ENCODE measurements at places on chromosomes 6 and 20.
A peak's percentile ranks its signal among the peaks of the same experiment; 100 is the strongest.

- DNase-seq = no peak
Observed at GRCh38 chr20:55668631-55669030, 336.7 kb downstream of the CBLN4 start.

GRCh38 chr6:111157412-111157811 is 70.1 kb downstream of the SLC16A10 start:
- DNase-seq = peak; percentile 19

GRCh38 chr6:7468382-7469081 is 72.9 kb upstream of the DSP start:
- DNase-seq = peak; percentile 8

- DNase-seq = no peak
Observed at GRCh38 chr6:67265996-67266921, 1368.8 kb upstream of the ADGRB3 start.

DNA sequence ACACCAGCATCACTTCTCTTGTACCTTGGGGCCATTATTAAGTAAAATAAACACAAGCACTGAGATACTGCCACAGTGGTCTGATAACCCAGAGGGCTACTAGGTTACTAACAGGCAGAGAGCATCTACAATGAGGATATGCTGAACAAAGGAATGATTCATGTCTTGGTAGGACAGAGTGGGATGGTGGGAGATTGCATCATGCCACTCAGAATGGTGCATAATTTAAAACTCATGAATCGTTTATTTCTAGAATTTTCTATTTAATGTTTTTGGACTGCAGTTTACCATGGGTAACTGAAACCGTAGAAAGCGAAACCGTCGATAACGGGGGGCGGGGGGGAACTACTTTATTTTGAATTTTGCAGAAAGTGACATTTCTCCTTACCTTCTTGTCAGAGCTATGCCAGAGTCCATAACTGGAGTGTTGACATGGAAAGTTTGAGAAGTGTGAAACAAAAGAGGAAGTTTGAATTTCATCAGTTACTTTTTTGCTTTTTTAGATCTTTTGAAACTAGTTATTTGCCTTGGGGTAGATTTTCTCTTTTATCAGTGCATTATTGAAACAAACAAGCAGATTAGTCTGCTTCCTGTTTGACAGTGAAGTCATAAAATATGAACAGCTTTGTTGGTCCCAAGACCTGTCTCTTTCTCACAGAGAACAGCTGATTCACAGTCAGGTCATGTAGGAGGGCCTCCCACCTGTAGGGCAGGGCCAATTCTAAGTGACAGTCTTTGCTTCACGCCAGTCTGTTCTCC is 124.9 kb downstream of the KLHL32 start:
- peak; percentile 52 for DNase-seq

DNA sequence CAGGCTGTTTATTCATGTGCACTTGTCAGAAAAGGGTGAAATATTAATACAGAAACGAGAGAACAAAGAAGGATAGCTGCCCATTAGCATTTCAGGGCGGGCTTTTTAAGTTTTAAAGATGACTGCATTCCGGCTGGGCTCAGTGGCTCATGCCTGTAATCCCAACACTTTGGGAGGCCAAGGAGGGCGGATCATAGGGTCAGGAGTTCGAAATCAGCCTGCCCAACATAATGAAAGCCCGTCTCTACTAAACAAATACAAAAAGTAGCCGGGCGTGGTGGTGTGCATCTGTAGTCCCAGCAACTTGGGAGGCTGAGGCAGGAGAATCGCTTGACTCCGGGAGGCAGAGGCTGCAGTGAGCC is 130.5 kb downstream of the HFE start:
- peak; percentile 43 for DNase-seq

DNA sequence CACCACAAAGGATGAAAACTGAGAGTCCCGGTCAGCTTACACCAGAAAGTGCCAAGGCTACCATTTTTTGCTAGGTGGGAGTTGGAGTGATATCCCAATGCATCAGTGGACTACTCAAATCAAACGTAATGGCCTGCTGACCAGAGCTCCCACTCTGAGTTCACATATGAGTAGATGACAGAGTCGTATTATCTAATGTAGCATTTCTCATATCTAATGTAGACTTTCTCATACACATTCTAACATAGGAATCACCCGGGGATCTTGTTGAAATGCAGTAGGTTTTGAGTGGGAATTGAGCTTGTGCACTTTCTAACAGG is 38.4 kb upstream of the FUCA2 start:
- no peak for DNase-seq

GRCh38 chr6:100724696-100725095 is 156.4 kb downstream of the ASCC3 start:
- DNase-seq = no peak

DNA sequence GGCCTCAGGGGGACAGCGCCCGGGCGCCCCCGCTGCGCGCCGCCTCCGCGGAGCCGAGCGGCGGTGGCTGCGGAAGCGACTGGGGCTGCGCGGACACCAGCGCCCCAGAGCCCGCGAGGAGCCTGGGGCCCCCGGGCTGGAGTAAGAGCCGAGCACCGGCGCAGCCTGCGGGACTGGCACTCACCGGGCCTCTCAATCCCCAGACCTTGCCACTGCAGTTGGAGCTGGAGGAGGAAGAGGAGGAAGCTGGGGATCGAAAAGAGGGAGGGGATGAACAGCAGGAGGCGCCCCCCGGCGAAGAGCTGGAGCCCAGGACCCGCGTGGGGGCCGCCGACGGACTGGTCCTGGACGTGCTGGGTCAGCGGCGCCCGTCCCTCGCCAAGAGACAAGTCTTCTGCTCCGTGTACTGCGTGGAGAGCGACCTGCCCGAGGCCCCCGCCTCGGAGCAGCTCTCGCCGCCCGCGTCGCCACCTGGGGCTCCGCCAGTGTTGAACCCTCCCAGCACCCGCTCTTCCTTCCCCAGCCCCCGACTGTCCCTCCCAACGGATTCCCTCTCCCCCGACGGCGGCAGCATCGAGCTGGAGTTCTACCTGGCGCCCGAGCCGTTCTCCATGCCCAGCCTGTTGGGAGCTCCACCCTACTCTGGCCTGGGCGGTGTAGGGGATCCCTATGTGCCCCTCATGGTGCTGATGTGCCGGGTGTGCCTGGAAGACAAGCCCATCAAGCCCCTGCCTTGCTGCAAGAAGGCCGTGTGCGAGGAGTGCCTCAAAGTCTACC is 590 bp downstream of the RNF217 start:
- peak; percentile 38 for DNase-seq

DNA sequence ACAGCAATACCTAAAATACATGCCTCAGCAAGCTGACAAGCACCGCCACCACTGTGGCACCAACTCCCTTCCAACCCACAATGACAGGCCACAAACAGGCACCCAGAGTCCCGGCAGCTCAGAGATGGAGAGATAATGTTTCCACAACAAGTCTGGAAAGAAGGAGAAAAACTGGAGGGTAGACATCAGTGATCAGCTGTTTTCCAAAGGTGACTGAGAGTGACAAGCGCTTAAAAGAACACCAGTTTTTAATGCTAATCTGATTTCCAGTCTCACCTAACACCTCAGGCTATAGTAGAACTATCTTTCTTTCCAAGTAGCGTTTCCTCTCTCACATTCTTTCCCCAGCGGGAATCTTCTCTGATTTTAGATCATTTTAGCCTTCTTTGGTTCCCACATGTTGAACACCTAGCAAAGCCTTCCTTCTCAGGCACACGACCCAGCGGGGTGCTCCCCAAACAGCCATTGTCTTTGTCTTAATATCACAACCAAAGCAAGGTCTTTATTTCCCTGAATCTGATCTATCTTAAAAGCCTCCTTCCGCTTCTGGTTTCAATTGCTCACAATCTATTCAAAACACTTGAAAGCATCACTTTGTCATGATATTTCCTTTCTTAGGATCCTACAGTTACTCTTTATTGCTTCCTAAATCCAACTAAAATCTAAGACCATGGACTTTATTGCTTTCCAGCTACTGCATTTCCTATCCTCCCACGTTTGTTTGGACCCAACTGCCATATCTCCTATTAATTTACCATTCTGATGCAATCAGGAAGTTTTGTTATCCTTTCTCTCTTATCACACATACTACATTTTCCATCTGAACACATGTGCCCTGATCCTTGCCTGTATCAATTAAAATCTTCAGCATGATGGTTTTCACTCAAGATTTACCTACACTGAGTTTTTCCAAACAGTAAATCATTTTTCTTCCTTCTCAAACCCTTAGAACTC is 282.7 kb downstream of the ADGB start:
- DNase-seq = no peak

DNA sequence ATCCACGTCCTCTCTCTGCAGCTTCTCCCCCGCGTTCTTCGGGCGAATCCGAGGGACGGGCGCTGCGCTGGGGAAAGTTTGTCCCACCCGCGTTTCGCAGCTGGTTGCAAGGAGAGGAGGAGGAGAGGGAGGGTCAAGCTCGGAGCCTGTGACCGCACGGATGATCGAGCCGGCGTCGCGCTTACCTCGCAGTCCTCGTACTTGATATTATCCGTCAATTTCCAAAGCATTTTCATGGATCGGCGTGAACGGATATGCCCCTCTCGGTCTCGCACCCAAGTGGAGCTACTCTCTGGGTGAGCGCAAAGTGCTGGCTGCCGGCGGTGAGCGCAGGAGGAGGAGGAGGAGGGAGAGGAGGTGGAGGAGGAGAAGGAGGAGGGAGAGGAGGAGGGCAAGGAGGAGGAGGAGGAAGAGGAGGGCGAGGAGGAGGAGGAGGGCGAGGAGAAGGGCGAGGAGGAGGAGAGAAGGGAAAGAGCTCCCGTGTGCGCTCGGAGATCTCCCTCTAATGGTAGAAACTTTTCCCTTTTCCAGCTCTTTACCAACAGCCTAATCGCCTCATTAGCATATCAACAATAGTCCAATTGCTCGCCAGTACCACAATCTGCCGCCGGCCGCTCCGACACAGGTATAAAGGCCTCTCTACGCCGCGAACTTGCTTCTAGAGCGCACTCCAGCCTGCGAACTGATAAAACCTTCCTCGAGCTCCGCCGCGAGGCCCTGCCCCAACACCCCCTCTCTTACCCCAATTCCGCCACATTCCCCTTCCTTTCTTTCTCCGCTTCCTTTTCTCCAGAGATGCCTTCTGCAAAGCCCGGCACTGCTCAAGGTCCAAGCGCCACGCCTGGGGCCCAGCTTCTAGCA is at the start of gene TFAP2A:
Gene TFAP2A (minus strand): TSS at position 319 of the 861 bp plus-strand sequence. CDS start 83 bp downstream, at position 236.
- DNase-seq = no peak

DNA sequence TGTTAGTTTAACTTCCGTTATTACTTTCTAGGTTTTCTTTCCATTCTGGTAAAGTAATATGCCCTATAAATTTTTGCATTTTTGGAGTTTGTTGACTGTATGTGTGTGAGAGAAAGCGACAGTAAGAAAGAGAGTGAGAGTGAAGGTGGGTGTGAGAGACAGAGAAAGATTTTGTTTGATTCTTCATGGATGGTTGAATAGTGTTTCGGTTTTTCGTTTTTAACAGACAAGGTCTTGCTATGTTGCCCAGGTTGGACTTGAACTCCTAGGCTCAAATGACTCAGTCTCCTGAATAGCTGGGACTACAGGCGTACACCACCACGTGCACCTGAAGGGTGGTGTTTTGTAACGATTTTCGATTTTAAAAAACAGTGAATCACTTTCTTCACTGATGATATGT is 329.1 kb upstream of the RUNX2 start:
- DNase-seq = no peak

DNA sequence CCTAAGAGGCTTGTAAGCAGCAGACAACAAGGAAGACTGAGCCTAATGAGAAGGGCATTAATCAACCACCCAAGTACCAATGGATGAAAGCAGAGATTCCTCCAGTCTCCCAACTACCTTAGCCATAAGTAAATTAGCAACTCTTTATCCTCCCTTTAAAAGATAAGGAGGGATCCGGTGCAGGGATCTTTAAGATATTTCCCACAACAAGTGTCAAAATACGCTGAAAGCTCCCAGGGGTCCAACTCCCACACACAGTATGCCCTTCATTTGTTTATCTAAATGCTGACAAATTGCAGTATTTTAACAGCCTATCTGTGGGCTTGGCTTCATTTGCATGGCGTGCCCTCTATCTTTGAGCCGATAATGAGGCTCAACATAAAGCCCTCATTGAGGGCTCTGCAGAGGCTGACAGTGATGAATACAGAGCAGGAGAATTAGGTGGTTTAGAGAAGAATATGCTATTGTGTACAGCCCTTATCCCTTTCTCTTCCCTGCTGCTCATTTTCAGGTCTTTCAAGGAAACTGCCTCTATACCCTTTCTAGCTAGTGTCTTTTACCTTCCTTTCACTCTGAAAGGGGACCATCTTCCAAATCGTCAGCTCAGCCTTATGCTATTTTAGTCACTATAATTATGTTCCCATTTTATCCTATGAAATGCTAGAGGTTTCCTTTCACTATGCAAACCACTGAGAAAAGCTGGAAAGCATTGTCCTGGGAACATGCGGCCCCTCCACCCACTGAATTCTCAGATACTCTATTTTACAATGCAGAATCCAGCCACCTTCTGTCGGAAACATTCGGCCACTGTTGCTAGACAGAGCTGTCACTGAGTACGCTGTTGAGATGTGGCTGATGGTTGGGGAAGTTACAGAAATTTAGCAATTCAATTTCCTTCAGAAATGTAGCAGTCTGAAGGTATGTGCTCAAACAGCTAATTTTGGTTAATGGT is 575.2 kb upstream of the JAG1 start:
- DNase-seq = no peak

- no peak for DNase-seq
Observed at GRCh38 chr6:143857651-143858050, 6.6 kb upstream of the ZC2HC1B start.

- no peak for DNase-seq
Observed at GRCh38 chr6:18022398-18023231, 35.2 kb upstream of the KIF13A start.

DNA sequence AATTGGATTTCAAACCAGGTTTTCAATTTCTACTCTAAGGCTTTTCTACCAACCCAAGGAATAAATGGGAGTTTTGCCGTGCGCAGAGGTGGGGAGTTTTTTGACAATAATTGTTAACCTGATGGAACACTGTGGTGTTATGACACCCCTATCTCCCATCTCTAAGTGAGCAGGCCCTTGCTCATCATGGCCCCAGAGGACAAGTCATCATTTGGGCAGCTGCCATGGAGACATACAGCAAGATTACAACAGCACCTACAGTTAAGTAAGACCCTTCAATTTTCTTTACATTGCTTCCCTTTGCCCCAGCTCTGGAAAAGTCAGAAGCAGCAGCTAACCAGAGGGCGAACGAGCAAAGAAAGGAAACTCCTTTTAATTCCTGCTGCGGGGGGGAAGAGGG is 54.3 kb downstream of the ADGRF5 start:
- no peak for DNase-seq

DNA sequence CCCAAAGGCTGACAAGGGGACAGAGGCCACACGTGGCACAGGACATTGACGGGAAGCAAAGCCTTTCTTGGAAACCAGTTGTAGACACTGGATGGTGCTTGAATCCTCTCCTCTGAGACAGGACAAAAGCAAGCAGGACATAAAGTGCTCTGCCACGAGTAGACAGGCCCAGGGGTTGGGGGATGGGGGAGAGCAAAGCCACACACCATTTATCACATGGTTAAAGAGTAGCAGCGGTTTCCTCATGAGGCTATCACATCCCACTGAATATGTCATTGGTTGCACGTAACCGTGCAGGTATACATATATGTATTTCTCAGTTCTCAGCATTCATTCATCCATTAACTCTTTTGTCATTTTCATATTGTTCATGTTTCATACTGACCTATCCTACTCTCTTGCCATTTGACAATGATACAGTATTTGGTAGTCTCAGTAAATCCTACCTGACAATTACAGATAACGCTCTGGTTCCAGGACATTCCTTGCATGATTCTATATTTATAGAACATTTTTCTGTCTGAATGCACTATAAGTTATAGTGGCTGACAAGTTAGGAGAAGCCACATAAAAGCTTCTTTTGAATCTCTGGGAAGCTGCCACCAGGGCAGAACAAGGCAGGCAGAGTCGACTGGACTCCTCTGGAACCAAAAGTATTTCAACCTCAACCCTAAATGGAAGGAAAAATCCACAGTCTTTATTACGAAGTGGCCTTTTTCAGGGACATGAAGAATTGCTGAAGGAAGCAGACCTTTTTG is 23.5 kb downstream of the METTL24 start:
- DNase-seq = no peak

Measured in activated CD4-positive, alpha-beta T cell treated with anti-CD3 and anti-CD28 coated beads for 36 hours (primary cell).